GM12891 (cell line): ENCODE measurements at places on chromosomes 6 and 20.

DNA sequence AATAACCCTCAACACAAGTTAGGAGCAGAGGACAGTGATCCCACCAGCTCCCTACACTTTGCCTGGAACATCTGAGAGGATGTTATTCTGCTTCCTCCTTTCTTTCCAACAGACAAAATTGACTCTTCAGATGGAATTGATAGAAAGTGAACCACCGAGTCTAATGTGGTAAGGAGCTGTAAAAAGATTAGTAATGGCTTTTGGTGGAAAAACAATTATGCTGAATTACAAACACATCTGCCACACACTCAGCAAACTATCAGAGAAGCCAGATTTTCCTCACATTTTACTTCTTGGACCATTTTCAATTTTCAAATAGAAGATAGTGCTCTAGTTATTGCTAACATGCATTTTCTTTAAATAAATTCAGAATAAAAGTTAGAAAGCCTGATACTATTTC is 171.8 kb upstream of the COL21A1 start:
- no peak for DNase-seq

- no peak for DNase-seq
Measured at GRCh38 chr6:142827369-142827768, 117.6 kb downstream of the HIVEP2 start.

DNA sequence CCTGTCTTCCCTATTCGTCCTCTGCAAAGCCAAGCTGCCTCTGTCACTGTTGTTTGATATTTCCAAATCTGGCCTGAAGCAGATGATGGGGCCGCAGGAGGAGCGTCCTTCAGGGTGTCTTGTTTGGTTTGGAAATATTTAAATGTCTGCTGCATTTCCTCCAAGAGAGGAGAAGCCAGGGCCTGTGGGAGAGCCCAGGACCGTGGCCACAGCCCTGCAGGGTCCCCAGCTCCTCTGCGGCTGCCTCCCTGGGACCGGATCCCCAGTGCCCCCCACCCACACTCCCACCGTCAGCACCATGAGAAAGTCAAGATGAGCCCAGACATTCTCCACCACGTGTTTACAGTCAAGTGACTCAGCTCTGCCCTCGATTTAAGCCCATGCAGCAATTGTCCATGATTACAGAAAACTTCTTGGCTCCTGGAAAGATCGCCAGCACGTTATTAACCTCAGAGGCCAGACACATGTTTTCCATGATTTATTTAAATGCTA is 18.2 kb downstream of the FOXF2 start:
- no peak for DNase-seq

DNA sequence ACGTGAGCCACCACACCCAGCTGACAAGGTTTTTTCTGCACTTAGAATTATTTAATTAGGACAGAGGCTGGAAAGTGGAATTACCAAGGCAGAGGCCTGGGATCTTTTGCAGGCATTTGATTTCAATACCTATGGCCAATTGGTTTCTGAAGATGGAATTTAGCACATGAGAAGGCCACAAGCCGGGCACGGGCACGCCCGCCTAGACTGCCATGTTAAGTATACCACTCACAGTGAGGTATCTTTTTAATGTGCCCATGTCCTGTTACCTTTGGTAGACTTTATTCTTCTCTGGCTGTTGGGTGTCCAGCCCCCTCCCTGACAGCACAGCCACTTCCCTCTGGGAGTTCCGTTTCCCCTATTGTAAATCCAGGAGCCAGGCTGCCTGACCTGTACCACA is 18.0 kb upstream of the TAF8 start:
- no peak for DNase-seq

DNA sequence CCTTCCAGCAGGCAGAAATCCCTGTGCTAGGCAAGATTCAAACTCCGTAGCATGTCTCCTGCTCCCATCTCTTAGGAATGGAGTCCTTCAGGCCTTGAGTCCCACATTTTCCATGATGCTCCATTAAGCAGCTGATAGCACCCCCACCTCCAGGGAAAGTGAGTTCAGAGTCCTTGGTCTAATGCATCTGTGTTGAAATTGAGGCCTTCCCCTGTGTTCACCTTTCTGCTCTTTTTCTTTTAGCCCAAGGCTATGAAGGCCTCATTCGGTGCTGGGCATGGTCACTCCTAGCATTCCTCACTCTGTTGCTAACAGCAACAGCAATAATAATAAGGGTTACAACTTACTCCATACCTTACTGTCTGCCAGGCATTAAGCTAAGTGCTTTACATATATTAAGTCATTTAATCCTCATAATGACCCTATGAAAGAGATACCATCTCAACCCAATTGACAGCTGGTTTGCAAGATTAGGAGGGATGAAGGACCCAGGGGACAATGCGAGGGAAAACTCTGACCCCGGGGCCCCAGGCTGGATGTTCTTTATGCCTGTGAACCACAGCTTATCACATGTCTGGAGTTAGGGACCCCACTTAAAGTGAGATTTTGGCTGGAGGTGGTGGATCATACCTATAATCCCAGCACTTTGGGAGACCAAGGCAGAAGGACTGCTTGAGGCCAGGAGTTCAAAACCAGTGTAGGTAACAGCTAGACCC is 17.5 kb upstream of the PANK2 start:
- no peak for DNase-seq

GRCh38 chr6:87829622-87830121 is 127.6 kb upstream of the AKIRIN2 start:
- DNase-seq, result no peak

DNA sequence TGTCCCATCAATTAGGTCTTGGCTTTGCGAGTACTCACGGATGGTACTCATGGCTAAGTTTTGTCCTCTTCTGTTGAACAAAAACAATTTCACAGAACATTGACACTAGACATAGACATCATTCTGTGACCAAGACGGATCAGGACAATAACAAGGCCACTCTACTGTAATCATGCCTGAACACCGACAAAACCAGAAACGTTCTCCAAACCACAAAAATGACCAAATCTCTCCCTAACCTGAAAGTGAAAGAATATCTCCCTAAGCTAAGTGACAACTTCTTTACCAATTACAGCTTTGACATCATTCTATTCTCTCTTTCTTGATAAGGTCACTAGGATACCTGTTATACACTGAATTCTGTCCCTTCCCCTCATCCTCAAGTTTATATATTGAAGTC is 40.0 kb upstream of the SLC2A12 start:
- no peak for DNase-seq

DNA sequence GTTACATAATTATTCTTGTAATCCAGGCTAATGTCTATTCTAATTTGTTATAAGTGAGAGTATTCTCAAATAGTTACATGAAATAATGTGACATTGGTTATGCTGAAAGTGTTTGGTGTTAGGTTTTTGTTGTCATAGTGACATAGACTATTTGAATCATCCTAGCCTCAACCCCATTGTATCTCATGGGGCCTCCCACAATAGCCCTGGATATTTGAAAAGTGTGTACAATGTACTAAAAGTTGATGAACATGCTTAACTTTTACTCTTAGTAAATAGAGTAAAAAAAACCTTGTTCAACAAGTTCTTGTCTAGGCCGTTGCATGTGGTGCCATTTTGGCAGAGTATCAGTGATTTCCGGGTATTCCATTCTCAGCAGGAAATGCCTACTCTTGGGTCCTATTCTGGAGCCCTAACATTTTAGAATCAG is 83.0 kb downstream of the RTN4IP1 start:
- DNase-seq, result no peak

GRCh38 chr20:2519115-2519809 is 10.5 kb upstream of the ZNF343 start:
- DNase-seq, result no peak

DNA sequence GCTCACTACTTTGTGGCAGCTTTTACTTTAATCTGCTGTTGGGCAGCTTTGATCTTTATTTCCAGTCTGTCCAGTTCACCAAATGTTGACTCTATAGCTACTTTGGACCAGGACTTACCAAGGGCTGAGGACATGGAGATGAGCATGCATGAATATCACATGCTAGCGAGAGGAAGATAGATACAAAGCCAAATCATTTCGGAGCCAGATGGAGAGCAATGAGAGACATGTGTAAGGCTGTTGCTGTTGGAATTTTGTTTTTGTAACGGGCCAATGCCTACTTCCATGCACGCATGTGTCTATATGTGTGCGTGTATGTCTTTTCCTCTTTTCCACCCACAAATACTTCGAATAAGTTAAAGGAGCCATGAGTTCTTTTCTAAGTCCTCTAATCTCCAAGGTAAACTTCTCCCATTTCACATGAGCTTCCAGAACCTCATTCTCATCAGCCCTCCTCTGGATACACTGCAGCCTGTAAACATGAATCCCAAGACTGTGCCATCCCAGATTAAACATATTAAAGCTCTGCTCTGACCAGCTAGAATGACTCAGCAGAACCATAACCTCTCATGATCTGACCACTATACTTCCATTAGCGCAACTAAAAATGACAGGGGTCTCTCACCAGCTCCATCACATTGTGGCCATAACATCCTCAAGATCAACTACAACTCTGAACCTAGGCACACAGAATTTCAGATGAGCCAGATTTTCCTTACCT is 160.7 kb downstream of the LRFN2 start:
- DNase-seq, result no peak

DNA sequence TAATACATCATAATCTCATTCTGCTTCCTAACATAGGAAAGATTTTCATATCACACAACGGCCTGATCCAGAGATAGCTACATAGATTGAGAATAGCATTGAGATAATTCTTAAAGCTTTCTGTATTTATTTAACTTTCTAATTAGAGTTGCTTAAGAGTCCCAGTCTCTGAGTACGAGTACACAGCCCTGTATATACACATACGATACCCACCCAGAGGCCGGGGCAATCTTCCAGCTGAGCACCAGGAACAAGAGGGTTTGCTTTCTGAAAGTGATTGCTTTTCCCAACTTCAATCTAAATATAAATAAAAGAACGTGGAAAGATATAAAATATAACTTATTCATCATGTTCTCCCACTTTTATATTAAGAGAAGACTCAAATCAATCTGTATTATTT is 313.8 kb downstream of the COL12A1 start:
- no peak for DNase-seq

DNA sequence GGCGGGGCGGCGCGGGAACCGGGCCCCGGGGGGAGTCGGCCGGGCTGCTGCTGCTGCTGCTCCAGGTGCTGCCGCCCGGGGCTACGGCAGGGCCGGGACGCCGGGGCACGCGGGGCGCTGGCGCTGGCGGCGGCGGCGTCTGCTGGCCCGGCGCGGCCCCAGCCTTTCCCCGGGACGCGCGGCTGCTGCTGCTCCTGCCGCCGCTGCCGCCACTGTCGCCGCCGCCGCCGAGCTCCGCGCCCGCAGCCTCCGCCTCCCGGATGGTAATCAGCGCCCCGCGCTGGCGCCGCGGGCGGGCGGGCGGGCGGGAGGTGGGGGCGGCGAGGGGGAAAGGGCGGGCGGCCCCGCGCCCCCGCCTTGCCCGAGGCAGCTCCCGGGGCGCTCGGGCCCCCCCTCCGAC is 306 bp downstream of the EBF4 start:
- peak; percentile 58 for DNase-seq

GRCh38 chr6:38057994-38058393 is 238.5 kb downstream of the ZFAND3 start:
- DNase-seq, result no peak

DNA sequence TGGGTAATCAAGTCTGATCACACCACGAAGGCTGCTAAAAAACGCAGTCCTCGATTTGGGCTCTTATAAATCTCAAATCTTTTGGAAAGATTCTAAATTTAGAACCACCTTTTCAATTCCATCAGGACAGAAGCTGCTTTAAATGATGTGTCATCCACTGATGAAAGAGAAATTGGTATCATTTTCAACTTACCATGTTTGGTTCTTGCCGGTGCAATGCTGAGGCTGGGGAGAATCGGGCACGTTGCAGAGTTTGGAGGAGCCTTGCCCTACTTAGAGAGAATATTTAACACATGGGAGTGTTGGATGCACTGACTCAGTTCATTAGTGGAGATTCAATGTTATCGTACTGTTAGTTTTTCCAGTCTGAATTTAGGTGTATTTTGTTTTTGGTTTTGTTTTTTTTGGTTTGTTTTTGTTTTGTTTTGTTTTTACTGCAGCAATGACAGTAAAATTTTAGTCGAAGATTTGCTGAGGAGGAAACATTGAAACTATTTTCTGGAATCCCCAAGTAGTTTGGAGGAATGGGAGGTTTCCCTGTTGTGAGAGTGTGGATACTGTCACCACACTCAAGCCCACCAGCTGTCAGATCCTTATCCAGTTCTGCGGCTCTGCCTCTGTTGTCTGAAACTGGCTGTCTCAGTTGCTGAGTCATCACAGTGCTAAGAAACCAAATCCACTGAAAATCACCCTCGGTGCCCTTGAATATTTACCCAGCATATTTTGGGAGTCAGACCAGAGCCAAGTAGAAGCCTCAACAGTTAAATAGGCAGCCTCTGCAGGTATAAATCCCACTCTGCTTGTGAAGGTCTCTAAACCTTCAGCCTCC is 497.0 kb downstream of the BTBD3 start:
- DNase-seq, result no peak

- no peak for DNase-seq
Measured at GRCh38 chr6:108941859-108942258, 93.6 kb downstream of the ARMC2 start.

DNA sequence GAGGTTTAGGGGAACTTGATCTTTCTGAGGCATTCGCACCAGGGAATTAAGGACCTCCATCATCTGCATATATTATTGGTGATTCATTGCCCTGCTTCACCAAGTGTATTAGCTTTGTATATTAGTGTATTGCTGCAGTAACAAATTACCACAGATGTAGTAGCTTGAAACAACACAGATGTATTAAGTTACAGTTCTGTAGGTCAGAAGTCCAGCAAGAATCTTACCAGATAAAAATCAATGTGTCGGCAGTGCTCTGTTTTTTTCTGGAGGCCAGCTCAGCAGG is 65.8 kb downstream of the HMGN3 start:
- no peak for DNase-seq

- no peak for DNase-seq
Measured at GRCh38 chr20:13510837-13511488, 127.8 kb downstream of the TASP1 start.

DNA sequence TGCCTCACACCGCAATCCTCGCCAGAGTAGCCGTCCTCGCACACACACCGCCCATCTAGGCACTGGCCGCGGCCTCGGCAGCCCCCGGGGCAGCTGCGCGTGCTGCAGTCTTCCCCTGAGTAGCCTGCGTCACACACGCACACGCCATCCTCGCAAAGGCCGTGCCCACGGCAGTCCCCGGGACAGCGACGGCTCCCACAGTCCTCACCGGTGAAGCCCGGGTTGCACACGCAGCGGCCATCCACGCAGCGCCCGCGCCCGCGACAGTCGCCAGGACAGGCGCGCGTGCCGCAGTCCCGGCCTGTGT is 13.1 kb downstream of the TNXB start:
- DNase-seq, result no peak

- no peak for DNase-seq
Measured at GRCh38 chr6:122736163-122736562, 43.4 kb upstream of the FABP7 start.

GRCh38 chr6:79307321-79308036 is 73.0 kb upstream of the HMGN3 start:
- DNase-seq, result no peak

- DNase-seq, result no peak
Measured at GRCh38 chr20:2387580-2387979, 6.9 kb downstream of the TGM6 start.

- DNase-seq, result no peak
Measured at GRCh38 chr6:52741872-52742271, 21.4 kb downstream of the GSTA2 start.

- DNase-seq, result peak; percentile 78
Measured at GRCh38 chr6:35522660-35523658, 10.3 kb upstream of the TULP1 start.
